ENCODE measurements at places on chromosomes 1 and 21.

GRCh38 chr1:158969855-158970254 lies 38.5 kb downstream of the PYHIN1 start:
- DNase-seq = no peak

DNA sequence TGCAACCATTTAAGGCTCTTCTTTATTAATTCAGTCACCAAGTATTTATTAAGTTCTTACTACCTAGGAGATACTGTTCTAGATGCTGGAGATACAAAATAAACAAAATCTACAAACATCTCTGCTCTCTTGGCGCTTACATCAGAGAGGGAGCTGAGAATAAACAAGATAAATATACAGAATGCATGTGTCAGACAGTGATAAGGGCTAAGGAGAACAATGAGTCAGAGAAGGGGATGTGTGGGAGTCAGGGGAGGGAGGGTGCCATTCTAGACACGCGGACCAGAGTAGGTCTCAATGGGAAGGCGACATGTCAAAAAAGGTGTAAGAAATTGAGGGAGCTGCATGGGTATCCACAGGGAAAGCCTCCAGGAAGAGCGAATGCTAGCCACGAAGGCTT lies 393.2 kb downstream of the RWDD3 start:
- DNase-seq = no peak

DNA sequence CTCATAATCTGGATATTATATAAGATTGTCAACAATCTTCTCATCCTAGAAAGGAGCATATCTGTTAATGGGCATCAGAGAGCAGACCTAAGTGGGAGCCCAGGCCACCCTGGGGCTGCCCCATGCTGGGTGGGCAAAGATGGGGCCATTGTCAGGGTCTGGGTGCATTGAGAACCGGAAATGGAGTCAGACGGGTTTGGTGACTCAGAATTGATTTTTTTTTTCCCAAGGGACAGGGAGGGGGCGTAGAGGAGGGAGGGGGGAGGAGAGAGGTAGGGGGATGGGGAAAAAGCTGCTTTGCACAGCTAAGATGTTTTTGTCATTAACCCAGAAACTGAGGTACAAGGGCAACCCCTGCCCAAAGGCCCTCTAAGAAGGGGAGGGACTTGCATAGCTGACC lies 1.3 kb downstream of the ATXN7L2 start:
- no peak for DNase-seq

- DNase-seq = no peak
Observed at GRCh38 chr1:25581764-25582163, 34.8 kb upstream of the MAN1C1 start.

DNA sequence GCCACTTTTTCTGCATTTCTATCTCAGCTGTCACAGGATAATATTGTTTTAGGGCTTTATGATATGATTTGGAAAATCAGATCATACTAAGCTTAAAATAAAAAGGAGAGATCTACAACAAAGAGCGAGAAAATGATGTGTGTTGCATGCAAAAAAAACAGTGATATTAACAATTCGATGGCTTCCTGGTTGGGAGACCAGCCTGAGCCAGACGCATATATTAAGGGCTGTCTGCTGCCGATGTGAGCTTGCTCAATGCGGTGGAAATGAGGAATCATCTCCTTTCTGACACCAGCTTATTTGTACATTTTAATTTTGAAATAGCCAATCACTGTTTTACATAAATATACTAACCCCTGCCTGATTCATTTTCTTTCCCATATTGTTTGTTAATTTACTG lies 862.6 kb downstream of the USP25 start:
- DNase-seq = no peak

- DNase-seq = no peak
Observed at GRCh38 chr1:84410328-84411095, 12.2 kb downstream of the DNASE2B start.

GRCh38 chr1:23376890-23377811 lies 7.5 kb upstream of the ZNF436 start:
- no peak for DNase-seq

GRCh38 chr1:6982860-6983259 lies 197.6 kb downstream of the CAMTA1 start:
- no peak for DNase-seq
